ENCODE measurements at places on chromosomes 2 and 18.

- DNase-seq, result peak; percentile 59
Observed at GRCh38 chr2:151637271-151637781, 97.0 kb downstream of the NEB start.

DNA sequence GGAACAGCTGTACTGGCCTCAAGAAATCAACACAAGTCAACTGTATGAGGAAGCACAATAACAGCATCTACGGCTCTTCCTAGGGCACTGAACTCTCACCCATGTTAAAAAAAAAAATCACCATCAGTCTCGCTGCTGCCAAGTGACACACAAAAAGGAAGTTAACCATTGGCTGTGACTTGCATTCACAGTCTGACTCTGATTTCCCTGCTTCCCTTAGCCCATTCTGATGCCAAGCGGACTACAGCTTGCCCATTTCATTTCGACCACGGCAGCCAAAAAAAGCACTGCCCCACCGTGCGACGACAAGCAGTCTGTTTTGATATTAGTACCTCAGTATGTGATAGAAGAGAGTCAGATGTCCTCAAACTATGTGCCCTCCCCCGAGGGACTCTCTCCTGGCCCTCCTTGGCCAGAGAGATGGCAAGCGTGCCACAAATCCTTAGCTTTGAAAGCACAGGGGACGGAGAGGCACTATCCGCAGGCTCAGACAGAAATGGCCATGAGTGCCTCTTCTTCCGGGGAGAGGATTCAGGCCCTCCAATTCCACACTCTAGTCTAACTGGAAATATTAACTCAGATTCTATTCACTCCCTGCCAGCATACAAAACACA, 250.0 kb downstream of the TCF4 start:
- no peak for DNase-seq

DNA sequence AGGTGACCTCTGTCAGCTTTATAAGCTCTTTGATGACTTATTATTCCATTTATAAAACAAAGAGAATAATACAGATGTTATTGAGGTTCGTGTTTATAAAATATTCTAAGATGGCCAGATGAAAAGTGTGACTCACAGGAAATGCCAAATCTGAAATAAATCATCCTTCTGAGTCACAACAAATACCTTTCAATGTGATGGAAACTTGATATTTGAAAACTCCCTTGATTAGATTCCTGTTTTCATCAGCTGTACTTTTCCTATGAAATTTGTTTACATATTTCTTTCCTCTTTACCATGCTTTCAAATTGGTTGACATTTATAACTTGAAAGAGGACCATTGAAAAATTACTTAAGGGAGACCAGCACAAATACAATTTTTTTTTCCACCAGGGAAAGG, 30.6 kb upstream of the PPP1R1C start:
- DNase-seq, result no peak

DNA sequence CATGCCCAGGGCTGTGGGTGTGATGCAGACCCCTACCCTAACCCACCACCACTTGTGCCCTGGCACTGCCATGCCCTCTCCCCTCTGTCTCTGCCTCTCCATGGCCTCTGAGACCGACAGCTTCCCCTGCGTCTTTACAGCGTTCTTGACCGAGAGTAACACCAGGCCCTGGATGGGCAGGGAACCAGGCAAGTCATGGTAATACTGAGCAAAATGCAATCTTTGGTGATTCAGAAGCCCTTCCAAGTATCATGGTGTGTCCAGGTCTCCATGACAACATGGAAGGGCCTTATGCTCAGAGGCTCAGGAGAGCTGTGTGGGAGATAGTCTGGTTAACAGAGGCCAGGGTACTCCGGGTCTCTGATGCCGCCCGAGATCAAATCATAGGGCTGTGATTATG, 176.1 kb downstream of the KLHL29 start:
- DNase-seq, result no peak

GRCh38 chr2:16382451-16382850, 283.2 kb downstream of the CYRIA start:
- no peak for DNase-seq

- DNase-seq, result no peak
Observed at GRCh38 chr2:197216361-197216979, 94.1 kb downstream of the ANKRD44 start.

DNA sequence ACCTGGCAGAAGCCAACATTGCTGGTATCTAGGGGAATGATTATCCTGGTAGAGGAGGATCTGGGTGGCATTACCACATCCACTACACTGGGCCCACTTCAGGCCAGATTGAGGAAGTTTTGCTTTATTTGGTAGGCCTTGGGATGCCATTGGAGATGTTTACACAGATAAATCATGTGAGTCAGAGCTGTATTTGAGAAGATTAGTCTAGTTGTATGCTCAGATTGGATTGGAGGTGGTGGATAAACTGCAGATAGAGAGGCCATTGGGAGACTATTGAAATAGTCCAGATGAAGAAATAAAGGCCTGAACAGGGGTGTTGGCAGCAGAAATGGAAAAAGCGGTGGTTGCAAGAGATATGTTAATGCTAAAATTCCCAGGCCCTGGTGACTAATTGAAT, 81.5 kb downstream of the EFEMP1 start:
- no peak for DNase-seq

GRCh38 chr2:201996006-201996405, 37.6 kb upstream of the FZD7 start:
- DNase-seq, result no peak

DNA sequence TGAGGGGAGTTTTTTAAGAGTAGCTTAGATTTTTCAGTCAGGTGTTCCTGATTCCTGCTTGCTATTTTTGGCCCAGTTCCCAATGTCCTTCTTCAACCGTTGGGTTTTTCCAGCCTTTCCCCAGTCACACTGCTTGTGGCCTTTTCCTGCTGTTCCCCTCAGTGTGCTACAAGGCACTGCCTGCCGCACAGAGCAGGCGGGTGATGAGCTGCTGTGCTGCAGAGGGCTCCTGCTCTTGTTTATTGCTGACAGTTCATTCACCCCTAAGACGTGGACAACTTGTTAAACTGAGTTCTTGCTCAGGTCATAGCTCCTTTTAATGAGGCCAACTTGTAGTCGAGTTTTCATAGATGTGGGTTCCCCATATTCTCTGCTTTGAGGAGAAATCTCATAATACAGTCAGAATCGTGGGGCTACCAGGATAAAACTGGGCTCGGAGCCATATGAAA, 20.6 kb downstream of the EIF4E2 start:
- DNase-seq, result peak; percentile 80

GRCh38 chr18:56068701-56069100, 480.7 kb upstream of the TCF4 start:
- no peak for DNase-seq

DNA sequence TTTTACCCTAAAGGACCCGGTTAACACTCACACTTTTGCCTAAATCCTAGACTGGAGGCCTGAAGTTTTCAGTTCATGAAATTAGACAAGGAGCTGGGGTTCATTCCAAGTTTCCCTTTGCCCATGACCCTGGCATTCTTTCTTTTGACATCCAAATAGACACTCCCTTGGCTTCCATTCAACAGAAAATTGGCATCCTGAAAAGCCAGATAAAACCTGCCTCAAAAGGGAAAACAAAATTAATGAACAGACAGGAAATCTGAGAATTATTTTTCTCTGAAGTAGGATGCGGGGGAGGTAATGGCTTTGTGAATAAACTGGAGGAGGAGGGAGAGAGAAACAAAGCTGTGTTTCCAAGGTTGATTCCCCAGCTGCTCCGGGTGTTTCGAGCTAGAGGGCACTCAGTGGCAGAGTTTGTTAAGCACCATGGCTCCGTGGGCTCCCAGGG, 41.0 kb downstream of the SPP2 start:
- DNase-seq, result peak; percentile 78

- no peak for DNase-seq
Observed at GRCh38 chr18:59902131-59902992, 2.6 kb downstream of the PMAIP1 start.

DNA sequence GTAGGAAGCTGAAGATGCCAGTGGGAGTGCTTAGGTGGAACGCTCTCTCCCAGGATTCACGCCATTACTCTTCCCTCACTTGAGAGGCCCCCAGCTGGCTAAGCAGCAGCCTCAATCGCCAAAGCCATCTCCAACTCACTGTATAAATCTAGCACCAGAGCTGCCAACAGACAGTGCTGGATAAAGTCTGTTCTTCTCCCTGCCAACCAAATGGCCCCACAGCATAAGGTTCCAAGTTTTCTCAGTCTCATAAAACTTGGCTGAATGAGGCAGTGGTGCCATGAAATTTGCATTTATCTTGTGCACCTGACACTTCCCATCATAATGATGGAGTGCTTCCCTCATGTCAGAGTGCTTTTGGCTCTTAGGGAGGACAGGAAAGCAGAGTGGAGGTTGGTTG, 428.2 kb upstream of the ETAA1 start:
- DNase-seq, result no peak

- DNase-seq, result no peak
Observed at GRCh38 chr2:105394951-105395611, 3.8 kb downstream of the FHL2 start.

- no peak for DNase-seq
Observed at GRCh38 chr18:28136071-28136470, 40.9 kb downstream of the CDH2 start.

DNA sequence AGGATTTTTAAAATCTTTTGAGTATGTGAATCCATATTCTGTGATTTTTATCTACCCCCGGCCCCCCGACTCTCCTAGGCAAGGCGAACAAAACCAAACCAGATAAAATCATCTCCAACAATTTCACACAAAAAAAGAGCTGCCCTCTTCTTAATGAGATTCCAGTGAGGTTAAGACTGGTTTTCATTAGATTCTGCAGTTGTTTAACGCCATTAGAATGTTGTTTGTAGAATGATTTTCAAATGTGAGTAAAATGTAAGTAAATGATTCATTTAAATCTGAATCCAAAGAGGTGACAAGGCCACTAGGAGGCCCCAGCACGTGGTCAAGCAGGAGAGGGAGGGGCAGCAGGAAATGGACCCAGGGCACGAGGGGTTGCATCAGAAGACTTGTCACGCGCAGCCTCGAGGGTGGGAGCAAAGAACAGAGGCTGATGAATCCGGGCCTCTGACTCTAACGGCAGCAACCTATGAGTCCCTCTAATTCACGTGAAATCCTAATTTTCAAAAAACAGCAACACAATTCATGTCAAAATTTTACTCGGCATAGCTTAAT, 24.3 kb upstream of the KLHL29 start:
- peak; percentile 48 for DNase-seq

DNA sequence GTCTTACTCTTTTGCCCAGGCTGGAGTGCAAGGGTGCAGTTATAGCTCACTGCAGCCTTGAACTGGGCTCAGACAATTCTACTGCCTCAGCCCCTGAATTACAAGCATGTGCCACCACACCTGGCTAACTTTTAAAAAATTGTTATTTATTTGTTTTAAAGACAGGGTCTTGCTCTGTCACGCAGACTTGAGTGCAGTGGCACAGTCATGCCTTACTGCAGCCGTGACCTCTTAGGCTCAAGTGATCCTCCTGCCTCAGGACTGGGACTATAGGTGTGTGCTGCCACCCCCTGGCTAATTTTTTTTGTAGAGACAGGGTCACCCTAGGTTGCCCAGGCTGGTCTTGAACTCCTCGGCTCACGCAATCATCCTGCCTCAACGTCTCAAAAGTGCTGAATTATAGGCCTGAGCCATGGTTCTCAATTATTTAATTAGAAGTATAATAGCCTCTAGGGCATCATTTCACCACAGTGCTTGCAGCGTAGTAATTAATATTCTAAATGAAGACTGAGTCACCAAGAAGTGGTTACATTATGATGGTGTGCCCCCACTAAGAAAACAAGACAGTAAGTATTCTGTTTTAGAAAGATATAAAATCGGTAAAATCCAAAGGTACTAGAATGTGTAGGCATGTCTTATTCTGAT, 69.6 kb downstream of the EML4 start:
- peak; percentile 47 for DNase-seq

DNA sequence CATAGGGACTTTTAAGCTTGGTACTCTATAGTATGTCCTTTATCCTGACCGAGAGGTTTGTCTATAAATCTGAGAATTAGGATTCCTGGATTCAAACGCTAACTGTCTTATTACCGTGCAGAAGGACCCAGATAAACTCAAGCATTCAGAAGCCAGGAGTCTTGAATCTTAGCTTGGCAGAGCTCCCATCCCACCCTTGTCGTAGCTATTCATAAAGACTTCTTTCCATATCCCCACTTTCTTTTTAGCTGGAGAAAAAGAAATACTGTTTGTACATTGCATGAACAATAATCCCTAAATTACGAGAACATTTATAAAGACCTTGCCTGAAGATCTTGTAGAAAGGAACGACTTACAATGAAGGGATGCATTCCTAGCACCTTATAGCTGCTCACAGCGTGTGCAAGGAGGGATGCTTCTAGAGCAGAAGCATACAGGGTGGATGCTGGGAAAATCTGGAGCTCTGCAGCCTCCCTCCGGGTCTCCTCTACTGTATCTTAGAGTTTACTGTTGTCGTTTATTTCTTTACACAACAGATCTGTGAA, 13.6 kb downstream of the EFR3B start:
- DNase-seq, result no peak

GRCh38 chr2:177318613-177319012, 54.1 kb upstream of the NFE2L2 start:
- DNase-seq, result no peak

- DNase-seq, result no peak
Observed at GRCh38 chr18:1618364-1618763, 713.7 kb downstream of the ADCYAP1 start.

DNA sequence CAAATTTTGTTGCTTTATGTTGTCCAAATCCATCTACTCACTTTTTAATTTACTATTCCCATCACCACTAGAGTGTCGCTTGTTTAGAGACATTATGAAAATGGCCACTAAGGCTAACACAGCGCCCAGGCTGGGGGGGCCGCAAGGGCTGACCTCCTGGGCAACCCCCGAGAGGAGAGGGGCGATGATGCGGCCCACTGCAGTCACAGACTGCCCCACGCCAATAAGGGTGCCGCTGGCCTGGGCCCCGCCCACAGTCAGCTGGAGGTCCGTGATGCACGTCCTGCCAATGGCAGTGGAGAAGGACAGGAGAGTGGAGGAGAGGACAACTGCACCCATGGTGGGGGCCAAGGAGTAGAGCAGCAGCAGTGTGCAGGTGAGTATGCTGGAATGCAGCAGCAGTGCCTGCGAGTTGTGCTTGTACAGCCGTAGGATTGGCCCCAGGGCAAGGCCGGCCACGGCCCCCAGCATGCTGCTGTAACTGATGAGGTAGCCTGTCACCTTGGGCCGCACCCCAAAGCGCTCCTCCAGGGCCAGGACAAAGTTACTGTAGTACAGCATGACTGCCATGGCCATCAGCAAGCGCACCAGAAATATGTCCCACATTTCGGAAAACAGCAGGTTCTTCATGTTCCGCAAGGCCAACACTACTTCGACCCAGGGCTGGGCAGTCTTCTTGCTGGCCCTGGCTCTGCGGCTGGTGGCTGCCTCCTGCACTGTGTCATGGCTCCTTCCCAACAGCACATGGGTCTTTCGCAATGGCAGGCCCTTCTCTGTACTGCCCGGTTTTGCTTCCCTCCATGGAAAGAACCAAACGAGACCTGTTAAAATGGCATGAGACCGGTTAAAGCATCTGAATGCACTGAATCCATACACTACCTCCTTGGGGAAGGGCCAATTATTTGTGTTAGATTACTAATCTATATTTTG, 43.2 kb upstream of the TMEM182 start:
- DNase-seq, result no peak

- no peak for DNase-seq
Observed at GRCh38 chr18:47172476-47172875, 3.7 kb downstream of the IER3IP1 start.
